ENCODE measurements at places on chromosomes 6 and 20.

- no peak for DNase-seq
Measured at GRCh38 chr6:52368002-52368401, 6.1 kb downstream of the PAQR8 start.

- DNase-seq: no peak
Measured at GRCh38 chr20:23566199-23566932, 1.9 kb downstream of the CST9L start.

DNA sequence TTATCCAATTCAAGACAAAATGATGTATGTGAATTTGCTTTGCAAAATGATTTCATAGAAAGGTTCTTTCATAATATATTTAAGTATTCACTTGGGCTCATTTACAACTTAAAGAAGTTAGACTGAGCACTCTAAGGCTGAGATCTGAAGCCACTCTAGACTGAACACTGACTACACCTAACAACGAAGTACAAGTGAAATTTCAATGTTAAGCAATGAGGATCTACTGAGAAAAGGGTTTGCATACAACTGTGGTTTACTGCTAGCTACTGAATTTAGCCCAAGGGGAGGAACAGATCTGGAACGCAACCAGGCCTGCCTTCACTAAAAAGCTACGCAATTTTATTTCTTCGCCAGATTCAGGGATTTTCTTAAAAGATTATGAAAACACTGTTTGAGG lies 106.4 kb downstream of the MBOAT1 start:
- no peak for DNase-seq

DNA sequence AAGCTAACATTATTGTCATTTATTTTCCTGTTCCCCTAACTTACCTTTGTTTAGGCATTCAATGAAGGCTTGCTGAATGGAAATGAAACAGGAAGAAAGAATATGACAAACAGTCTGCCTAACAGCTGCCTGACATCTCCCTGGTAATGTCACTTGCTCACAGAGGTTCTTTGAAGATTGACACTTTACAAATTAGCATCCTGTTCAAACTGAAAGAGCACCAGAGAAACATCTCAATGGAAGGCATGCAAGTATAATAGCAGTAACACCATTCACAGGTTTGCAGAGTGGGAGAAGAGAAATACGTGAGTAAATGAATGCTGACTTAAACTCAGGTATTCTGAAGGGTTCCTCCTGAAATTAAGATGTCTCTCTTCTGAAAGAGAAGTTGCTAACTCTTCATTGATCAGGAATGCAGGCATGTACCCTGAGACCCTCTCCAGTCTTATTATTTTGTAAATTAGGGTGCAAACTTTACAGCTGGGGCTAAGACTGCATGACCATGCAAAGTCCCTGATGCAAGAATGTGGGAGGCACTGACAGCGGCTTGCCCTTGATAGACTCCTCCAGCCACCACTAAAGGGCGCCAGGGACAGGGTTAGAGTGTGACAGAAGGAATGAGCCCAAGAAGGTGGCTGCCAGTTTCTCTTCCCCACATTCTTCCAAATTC lies 1.3 kb upstream of the SMLR1 start:
- no peak for DNase-seq

- no peak for DNase-seq
Measured at GRCh38 chr6:39824030-39824926, 32.1 kb downstream of the DAAM2 start.

GRCh38 chr20:49603209-49603627 lies 35.3 kb upstream of the PTGIS start:
- DNase-seq: no peak

DNA sequence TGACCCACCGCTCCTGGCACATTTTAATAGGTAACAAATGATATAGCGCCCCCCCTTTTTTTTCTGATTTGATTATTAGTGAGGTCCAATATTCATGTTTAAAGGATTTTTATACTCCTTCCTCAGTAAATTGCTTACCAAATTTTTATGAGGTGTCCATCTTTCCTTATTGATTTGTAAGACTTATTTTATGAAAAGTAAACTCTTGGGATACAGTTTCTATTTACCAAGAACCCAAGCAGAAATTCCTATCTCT lies 25.1 kb downstream of the TRIM27 start:
- no peak for DNase-seq

- peak; percentile 68 for DNase-seq
Measured at GRCh38 chr20:51404297-51405060, 138.0 kb downstream of the NFATC2 start.

Data from stimulated activated CD8-positive, alpha-beta memory T cell treated with anti-CD3 and anti-CD28 coated beads, Interleukin-12 subunit alpha, Interleukin-12 subunit beta, amount 100 ng/mL, for 1 hour (primary cell).